ENCODE measurements at places on chromosomes 2 and 18. TPM values are rescaled to one million over a fixed set of nuclear protein-coding genes. Genes with fewer than 3 reads are reported as not detected.

MARCO gene
- total RNA-seq = not detected

ITPRIPL1 gene
- total RNA-seq = 0.30 TPM

ALPG gene
- total RNA-seq = not detected

HNMT gene
- 24.9 TPM for total RNA-seq

SLC4A5 gene
- total RNA-seq = 0.83 TPM

DSG1 gene
- total RNA-seq = not detected

NEB gene
- total RNA-seq = 1.2 TPM

FAM237A gene
- not detected for total RNA-seq

GRP gene
- not detected for total RNA-seq

GAREM2 gene
- total RNA-seq = 1.5 TPM

ZBTB7C gene
- not detected for total RNA-seq

COL4A3 gene
- total RNA-seq = under 0.01 TPM

CAVIN2 gene
- 6.2 TPM for total RNA-seq

DOK6 gene
- total RNA-seq = 10.4 TPM

IL1B gene
- 281 TPM for total RNA-seq

USP14 gene
- 37.1 TPM for total RNA-seq

SPATA3 gene
- not detected for total RNA-seq

DNAJC27 gene
- 4.4 TPM for total RNA-seq

TSPYL6 gene
- total RNA-seq = not detected

CYS1 gene
- total RNA-seq = 0.37 TPM

CRACDL gene
- not detected for total RNA-seq

GAL3ST2 gene
- total RNA-seq = under 0.01 TPM

DYSF gene
- 0.30 TPM for total RNA-seq

PTH2R gene
- total RNA-seq = under 0.01 TPM

IL36B gene
- total RNA-seq = not detected

EVX2 gene
- total RNA-seq = not detected

CYRIA gene
- 0.30 TPM for total RNA-seq

CRYGD gene
- not detected for total RNA-seq

GPN1 gene
- 26.4 TPM for total RNA-seq

ANKRD23 gene
- 1.2 TPM for total RNA-seq

SULT1C3 gene
- total RNA-seq = not detected

FNDC4 gene
- total RNA-seq = 10.7 TPM

SNED1 gene
- total RNA-seq = 0.14 TPM

PDE1A gene
- 0.89 TPM for total RNA-seq

IFIH1 gene
- 5.6 TPM for total RNA-seq

CYP27A1 gene
- total RNA-seq = 8.0 TPM

KIF3C gene
- total RNA-seq = 15.1 TPM

IL1RN gene
- not detected for total RNA-seq

CKAP2L gene
- total RNA-seq = 2.1 TPM

IL36RN gene
- not detected for total RNA-seq

ATIC gene
- 37.7 TPM for total RNA-seq

MFSD2B gene
- total RNA-seq = not detected

MC4R gene
- not detected for total RNA-seq

ERFE gene
- 0.65 TPM for total RNA-seq
